ENCODE measurements at places on chromosomes 1 and 21.

- DNase-seq: no peak
These were observed 660.6 kb upstream of the ADGRL4 start for GRCh38 chr1:79667166-79667565.

GRCh38 chr1:66267201-66267940, 266.6 kb upstream of the SGIP1 start:
- DNase-seq: no peak

DNA sequence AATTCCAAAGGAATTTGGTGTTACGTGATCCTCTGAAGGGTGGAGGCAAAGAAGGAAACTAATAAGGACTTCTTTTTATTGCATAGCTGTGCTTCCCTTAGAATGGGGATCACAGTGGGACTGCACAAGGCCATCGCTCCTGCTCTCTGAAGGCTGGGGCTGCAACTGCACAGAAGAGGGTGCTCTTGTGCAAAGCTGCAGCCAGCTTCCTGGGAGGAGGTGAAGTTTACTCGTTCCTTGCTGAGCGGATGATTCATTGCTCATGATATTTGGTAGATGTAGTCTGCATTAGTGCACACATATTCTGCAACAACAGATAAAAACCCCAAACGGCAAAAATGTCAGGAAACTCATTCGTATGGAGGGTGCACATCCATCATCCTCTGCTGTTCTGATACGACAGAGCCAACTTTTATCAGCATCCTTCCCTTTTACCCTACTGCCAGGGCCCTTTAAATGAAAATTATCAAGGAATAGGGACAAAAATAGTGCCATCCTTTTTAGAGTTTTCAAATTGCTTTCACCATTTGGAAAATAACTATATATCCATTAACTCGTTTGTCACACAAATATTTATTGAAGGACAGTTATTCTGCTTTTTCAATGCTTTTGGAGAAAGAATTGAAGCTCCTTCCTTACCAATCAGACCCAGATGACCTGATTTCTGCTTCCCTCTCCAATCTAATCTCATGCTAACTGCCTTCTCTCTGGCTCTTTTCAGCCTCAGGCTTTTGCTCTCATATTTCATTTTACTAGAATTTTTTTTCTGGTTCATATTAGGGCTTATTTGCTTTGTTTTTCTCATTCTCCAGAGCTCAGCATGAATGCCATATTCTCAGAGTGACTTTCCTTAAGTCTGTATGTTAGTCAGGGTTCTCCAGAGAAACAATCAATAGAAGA, 263.6 kb downstream of the DUSP10 start:
- DNase-seq: no peak

- DNase-seq: no peak
These were observed 9.1 kb downstream of the RHOC start for GRCh38 chr1:112697781-112698201.

GRCh38 chr1:89987159-89987819, 7.6 kb upstream of the ZNF326 start:
- no peak for DNase-seq

GRCh38 chr21:38675182-38675824, 130.4 kb upstream of the ETS2 start:
- no peak for DNase-seq

DNA sequence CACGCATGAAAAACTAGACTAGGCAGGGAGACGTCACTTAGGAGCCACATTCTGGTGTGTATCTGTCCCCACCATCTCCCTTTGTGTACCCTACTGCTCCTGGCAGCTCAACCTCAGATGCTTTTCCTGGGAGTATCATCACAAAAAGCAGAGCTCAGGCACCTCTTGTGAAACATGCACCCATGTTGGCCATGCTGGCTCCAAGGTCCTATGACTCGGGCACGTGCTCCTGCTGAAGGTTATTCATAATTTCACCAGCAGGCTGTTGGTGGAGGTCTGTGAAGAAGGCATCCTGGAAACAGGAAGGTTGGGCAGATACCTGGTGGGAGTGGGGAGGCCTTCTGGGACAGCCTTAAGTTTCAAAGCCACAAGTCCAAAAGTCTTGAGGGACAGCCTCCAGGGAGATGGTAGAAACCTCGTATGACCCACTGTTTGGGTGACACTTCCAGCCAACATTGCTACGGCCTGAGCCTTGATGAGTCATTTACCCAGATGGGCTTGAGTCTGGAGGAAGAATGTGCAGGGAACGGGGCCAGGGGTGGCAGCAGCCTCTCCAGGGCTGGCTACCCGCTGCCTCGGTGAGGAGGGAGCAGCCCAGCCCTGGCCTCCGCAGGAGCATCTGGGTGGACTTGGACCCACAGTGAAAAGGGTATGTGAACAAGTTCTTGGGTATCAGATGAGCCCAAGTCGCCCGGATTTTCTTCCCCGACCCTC, 75.8 kb downstream of the PGBD5 start:
- DNase-seq: peak; percentile 79

DNA sequence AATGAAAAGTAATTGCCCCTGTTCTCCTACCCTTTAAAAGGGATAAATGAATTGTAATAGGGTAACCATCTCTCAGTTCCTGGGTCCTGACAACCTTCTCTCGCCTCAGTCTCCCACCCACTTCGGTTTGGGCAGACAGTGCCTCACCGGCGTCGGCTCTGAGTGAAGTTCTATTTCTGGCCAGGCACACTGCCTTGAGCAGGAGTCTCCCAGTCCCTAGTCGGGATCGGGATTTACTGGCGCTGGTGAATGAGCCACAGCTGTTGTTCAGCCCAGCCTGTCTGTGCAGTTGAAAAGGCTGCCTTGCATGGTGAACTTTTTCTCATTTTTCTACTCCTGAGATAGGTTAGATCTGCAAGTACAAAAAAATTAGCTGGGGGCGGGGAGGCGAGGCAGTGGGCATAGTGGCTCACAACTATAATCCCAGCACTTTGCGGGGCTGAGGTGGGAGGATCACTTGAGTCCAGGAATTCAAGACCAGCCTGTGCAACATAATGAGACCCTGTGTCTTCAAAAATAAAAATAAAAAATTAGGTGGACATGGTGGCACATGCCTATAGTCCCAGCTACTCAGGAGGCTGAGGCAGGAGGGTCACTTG, 7.4 kb downstream of the PLEKHM2 start:
- peak; percentile 68 for DNase-seq

- DNase-seq: no peak
These were observed 1.6 kb downstream of the CASZ1 start for GRCh38 chr1:10794724-10795275.

GRCh38 chr1:42747125-42747524, 7.1 kb upstream of the CLDN19 start:
- no peak for DNase-seq

- DNase-seq: no peak
These were observed 128.6 kb downstream of the PRDM2 start for GRCh38 chr1:13828454-13829151.

- no peak for DNase-seq
These were observed 47.9 kb upstream of the SLC44A3 start for GRCh38 chr1:94772230-94772641.

DNA sequence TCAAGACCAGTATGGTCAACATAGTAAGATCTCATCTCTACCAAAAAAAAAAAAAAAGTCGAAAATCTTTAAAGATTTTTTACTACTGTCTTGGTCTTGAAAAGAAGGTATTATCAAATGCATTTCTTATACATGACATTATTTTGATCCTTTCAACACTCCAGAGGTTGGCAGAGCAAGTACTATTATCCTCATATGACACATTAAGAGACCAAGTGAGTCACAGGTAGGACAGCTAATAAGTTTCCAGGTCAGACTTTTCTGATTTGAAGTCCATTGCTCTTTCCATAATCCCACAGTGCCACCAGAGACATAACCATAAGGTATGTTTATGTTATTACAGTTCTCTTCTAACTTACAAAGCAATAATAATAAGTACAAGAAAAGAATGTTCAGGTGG, 15.2 kb downstream of the DBT start:
- no peak for DNase-seq

- no peak for DNase-seq
These were observed 63.7 kb downstream of the MACF1 start for GRCh38 chr1:39268112-39268581.

GRCh38 chr1:17935230-17935629, 172.4 kb upstream of the IGSF21 start:
- DNase-seq: no peak

- no peak for DNase-seq
These were observed 5.0 kb upstream of the TNFRSF8 start for GRCh38 chr1:12057940-12058687.

DNA sequence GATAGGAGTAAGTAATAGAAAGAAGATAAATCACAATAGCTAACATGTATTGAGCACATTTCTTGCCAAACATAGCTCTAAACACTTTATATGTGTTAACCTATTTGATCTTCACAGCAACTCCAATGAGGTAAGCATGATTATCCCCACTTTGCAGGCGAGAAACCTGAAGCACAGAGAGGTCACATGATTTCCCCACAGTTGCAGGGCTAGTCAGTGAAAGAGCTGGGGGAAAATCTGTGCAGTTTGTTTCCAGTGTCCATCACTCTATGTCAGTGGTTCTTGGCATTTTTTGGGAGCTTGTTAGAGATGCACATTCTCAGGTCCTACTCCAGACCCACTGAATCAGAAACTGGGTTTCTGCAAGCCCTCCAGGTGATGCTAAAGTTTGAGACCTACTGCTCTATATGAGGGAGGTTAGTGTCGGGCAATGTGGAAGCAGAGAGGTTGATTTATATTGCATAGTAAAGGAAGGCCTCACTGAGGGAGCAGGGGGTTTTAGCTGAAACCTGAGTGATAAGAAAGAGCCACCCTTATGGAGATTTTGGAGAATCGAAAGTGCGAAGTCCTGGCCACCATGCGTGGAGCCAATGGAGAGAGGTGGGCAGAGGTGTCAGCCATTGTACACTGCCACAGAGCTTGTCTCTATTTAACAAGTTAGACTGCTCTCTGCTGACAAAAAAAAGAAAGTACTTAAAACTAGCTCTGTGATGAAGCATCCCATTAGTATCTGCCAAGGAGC, 20.9 kb downstream of the MCOLN3 start:
- DNase-seq: no peak

DNA sequence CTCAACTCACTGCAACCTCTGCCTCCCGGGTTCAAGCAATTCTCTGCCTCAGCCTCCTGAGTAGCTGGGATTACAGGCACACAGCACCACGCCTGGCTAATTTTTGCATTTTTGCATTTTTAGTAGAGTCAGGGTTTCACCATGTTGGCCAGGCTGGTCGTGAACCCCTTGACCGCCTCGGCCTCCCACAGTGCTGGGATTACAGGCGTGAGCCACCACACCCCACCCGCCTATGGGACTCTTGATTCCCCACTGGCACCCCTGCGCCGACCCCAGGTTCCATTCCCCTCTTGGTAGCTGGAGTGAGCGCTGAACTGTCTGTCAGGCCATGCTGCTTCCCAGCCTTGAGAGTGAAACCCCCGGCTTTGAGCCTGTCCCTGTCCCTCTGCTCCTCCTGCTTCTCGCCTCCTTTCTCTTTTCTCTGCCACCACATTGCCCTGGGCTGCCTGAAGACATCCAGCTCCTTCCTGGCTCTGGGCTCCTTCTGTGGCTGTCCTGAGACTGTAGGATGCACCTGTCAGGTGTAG, 48.8 kb downstream of the IER5 start:
- DNase-seq: no peak

GRCh38 chr1:178353524-178353923, 143.2 kb downstream of the CLEC20A start:
- no peak for DNase-seq

DNA sequence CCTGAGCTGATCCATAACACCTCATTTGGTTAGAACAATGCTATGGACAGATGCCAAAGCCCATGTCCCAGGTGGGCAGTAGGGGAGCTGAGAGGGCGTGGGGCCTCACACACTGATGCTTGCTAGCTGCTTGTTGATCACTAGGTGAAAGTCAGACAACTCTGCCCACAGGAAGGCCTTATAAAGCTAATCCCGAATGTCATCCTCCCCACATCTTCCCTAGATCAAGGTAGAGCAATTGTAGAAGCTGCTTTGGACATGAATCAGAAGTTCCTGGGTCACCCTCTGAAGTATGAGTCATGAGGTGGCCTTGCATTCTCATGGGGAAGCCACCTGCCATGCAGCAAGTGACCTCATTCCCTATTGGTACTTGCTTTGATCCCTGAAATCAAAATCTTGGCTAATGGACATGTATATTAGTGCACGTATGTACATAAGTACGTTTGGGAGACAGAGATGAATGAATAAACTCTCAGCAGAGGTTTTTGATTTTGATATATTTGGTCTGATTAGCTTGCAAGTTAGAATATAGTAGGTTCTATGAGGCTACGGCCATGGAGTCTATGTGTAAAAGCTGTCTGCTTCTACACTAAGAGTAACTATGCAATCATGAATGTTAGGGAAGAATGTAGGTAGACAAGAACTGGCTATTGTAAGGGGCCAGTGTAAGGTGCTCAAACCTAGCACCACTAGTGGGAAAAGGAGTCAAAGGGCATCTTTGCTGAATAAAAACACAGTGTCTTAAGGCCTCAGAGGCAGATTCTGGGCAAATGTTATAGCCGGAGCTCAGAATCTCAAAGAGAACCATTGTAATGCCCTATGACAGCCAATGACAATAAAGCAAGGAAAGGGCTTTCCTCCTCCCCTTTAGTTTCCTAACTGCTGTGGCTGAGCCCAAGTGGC, 52.6 kb downstream of the ABCA4 start:
- DNase-seq: no peak

- DNase-seq: no peak
These were observed 1.5 kb downstream of the SCNN1D start for GRCh38 chr1:1281533-1282321.

GRCh38 chr1:209134001-209134400, 449.5 kb upstream of the CAMK1G start:
- no peak for DNase-seq

GRCh38 chr1:41344708-41345159, 16.5 kb upstream of the FOXO6 start:
- DNase-seq: no peak

GRCh38 chr1:28437924-28438699, 67.7 kb upstream of the RCC1 start:
- peak; percentile 92 for DNase-seq

- DNase-seq: no peak
These were observed 258.2 kb upstream of the C1orf105 start for GRCh38 chr1:172162236-172162635.

DNA sequence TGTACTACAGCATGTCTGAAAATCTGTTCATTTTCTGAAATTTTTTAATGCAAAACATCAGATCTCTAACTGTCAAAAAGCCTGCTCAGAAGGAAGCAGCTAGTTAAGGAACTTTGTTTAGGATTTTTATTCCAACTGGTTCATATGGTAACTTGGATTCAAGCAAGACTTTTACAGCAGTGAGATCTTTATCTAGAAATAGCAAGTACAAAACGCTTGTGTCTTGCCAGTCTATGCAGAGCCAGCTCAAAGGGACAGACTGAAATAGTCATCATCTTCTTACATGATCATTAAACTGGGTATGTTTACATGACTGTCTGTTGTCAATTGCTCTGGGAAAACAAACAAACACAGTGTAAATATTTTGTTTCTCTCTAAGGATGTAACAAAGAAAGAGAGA, 37.6 kb downstream of the DDAH1 start:
- DNase-seq: no peak

- no peak for DNase-seq
These were observed 1085.7 kb downstream of the NCAM2 start for GRCh38 chr21:22083899-22084298.

DNA sequence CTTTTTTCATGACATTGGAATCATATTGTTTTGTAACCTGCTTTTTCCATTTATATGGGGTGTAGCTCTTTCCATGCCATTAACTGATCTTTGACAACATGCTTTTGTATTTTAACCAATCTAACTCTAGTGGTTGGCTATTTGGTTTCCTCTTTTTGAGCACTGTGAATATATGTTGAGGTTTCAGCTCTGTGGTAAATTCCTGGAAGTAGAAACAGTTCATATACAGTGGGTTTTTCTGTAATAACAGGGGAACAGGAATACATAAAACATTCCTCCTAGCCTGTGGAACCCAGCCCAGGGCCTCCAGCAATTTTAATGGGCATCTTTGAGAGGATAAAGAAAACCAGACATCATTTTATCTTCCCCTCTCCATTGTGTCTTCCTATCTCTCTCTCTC, 17.4 kb downstream of the AZIN2 start:
- DNase-seq: no peak
